ENCODE measurements at places on chromosomes 1 and 21.

- DNase-seq: no peak
Observed at GRCh38 chr1:25958465-25958864, 39.4 kb downstream of the PAFAH2 start.

- DNase-seq: no peak
Observed at GRCh38 chr21:17780539-17780938, 38.6 kb downstream of the C21orf91 start.

DNA sequence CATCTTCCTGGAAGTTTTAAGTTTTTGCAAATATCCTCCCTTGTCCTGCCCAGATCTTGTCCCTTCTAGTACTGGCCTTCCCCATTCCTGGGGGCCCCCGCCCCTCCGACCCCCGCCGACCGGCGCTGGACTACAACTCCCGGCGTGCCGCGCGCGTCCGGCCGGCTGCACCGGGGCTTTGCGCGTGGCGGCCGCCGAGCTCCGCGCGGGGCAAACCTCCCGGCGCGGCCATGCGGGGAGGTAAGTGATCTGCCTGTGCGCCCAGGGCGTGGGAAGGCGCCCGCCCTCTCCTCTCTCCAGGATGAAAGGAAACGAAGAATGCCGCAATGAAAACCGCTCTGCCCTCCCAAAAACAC is 3.2 kb upstream of the SAMD13 start:
- DNase-seq: peak; percentile 65

DNA sequence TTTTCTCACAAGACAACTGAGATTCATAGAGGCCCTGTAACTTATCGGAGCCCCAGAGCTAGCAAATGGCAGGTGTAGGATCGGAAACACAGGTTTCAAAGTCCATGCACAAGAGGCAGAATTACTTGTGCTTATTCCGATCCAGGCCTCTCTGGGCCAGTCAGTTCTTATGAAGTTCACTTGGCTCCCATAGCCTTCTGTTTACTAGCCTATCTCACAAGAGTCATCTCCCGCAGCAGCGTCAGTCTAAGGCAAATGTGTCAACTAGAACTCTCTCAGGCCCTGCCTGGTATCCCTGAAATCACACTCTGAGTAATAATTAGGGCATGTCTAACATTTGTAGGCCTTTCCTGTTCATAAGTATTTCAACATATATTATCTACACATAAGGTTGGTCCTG is 43.3 kb downstream of the PHC2 start:
- DNase-seq: no peak

- DNase-seq: no peak
Observed at GRCh38 chr1:227776331-227776771, 39.1 kb upstream of the PRSS38 start.

- no peak for DNase-seq
Observed at GRCh38 chr21:37742532-37742931, 173.7 kb downstream of the KCNJ6 start.

DNA sequence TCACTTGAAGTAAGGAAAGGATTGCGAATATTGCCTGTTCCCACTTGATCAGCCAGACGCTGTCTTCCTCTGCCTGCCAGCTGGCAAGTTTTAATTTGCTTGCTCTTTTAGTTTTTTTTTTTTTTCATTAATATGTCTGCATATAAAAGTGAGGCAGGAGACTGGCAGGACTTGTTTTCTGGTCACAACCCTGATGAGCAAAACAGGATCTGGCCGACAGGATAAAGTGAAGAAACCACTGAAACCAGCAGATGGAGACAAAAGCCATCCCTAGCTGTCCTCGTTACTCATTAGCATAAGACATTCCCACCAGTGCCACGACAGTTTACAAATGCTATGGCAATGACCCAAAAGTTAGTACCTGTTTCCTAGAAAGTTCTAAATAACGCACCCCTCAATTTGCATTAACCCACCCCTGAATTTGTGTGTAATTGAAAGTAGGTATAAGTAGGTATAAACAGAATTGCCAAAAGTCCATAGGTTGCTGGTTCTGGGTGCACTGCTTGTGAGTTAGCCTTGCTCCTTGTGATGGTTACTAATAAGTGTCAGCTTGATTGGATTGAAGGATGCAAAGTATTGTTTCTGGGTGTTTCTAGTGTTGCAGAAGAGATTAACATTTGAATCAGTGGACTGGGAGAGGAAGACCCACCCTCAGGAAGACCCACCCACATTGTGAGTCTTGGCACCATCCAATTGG is 60.8 kb downstream of the ZNF684 start:
- DNase-seq: peak; percentile 47

DNA sequence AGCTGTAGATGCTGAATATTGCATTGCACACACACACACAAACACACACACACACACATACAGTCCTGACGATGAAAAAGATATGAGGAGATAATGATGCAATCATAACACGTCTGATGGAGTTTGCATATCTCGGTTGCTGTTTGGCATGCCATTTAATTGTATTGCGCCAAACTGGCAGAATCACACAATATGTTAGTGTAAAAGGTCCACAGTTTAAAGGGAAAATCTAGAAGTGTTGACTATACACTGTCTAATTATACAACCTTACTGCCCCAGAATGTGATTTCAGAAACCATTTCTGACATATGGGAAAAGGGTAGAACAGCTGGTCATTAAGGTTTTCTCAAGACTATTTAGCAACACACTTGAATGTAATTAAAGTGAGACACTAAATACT is 123.7 kb upstream of the PROX1 start:
- DNase-seq: no peak

DNA sequence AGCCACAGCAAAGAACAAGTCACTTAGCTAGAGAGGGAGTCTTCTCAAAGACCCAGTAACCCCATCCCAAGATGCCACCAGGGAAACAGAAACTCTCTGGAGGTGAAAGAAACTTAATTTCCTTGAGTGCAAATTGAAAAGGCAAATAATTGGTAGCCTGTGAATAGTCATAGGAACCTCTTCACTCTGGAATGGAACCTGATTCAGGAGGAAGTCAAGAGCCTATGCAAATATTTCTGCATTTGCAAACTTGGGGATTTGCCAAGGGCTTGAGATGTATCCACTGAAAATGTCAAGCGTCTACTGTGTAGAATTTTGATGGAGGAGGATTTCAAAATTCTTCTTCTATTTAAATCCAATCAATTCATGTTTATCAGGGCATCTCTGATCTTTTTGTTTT is 5.7 kb downstream of the HIVEP3 start:
- no peak for DNase-seq

DNA sequence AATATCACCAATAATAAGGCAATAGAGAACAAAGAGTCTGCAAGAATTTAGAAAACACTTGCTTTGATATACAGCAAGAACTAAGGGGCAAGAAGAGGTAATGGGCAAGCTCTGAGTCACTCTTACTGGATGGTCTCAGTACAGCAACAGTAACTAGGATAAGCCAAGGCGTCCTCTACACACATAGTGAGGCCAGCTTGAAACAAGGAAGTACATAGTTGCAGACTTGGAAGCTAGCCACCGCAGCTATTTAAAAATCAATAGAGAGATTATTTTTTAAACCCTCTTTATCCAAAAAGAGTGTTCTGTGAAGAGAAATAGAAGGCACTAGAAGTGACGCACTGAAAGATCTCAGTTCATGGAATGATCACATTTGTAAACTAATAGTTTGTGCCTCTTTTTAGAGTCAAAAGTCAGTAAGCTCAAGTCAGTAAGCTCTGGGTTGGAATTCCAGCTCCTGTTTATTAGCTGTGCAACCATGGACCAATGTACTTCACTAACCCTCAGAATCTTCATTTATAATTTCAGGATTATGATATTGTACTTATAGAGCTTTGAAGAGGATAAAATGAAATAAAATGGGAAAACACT is 118.6 kb downstream of the AKT3 start:
- DNase-seq: no peak

- DNase-seq: no peak
Observed at GRCh38 chr1:246730839-246731238, 6.6 kb downstream of the SCCPDH start.

DNA sequence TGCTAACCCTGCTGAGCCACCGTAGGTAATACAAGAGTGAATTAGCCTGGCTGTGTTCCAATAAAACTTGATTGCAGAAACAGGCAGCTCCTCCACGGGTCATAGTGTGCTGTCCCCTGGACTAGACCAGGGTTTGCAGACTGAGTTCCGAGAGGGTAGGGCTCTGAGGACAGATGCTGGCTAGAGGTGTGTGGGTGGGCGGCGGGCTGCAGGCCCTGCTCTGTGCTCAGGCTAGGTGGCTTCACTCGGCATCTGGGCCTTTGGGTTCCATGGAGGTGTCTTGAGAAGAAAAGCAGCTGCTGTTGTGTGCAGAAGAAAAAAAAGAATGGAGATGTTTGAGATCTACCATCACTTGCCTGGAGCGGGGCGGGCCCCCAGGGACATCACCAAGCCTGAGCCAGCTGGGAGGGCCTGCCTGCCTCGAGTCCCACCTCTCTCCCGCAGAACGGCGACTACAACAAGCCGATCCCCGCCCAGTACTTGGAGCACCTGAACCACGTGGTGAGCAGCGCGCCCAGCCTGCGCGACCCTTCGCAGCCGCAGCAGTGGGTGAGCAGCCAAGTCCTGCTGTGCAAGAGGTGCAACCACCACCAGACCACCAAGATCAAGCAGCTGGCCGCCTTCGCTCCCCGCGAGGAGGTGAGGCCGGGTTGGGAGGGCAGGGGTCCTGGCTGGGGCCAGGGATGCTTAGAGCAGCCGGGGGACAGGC is 7.9 kb downstream of the TMEM201 start:
- peak; percentile 28 for DNase-seq

GRCh38 chr1:160129558-160129957 is 14.0 kb downstream of the ATP1A2 start:
- no peak for DNase-seq

- DNase-seq: no peak
Observed at GRCh38 chr1:32997381-32997891, 32.8 kb upstream of the RNF19B start.

GRCh38 chr1:212613440-212614335 is 5.1 kb downstream of the ATF3 start:
- DNase-seq: no peak

- no peak for DNase-seq
Observed at GRCh38 chr1:85351202-85351828, 74.9 kb upstream of the BCL10 start.

DNA sequence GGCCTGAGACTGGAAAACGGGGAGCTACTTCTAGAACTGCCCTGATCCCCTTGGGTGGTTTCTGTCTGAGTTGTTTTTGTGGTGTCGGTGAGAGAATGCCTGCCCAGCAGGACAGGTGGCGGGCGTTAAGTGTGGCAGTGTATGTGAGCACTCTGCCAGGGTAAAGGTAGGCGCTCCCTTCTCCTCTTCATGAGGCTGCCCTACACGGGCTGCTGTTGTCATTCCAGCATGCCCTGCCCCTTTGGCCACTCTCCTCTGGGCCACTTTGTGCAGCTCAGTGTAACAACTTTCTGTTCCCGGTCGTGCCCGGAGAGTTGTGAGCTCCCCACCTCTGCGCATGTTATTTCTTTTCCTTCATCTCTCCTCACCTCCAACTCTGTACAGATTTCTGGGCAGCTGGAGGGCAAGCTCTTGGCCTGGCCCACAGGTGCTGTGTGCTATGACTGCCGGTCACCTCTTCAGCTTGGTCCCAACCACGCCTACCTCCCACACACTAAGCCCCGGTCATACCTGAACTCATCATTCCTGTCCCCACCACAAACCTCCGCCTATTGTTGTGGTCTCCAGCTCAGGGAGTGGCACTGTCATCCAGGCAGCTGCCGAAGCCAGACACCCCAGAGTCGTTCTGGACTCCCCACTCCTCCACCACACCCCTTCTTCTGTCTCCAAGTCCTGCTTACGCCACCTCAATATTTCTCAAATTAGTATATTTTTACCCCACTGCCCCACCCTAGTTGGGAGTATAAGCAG is 69.0 kb downstream of the GADD45A start:
- DNase-seq: no peak

- DNase-seq: no peak
Observed at GRCh38 chr1:47205918-47206317, 16.1 kb upstream of the PDZK1IP1 start.

DNA sequence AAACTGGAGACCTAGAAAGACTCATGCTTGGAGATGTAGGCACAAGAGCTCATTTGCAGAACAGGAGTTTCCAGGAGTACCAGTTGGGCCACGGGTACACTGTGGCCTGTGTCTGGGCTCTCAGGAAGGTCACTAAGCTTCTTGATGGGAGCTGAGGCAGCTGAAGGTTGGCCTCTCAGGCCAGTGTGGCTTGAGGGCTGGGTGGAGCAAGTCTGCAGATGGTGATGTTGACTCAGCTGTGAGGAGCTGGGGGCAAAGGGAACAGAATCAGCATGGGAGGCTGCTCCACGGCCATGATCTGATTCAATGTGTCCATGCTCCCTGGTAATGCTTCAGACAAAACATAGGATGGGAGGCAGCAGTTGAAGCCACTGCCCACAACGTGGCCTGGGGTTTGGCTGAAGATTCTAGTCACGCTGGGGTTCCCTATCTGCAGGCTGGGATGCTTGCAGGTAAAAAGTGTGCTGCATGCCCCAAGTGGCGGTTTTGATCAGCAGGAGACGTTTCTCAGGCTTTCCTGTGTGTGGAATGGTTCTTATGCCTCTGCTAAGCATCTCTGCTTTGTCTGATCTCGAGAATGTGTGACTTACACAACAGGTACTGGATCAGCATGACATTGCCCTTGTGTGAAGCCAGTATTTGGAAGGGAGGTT is 15.4 kb upstream of the TENT5C start:
- DNase-seq: no peak

- DNase-seq: no peak
Observed at GRCh38 chr1:77534456-77534855, 148.0 kb downstream of the ZZZ3 start.

GRCh38 chr1:110011527-110012041 is 22.8 kb upstream of the STRIP1 start:
- DNase-seq: no peak

DNA sequence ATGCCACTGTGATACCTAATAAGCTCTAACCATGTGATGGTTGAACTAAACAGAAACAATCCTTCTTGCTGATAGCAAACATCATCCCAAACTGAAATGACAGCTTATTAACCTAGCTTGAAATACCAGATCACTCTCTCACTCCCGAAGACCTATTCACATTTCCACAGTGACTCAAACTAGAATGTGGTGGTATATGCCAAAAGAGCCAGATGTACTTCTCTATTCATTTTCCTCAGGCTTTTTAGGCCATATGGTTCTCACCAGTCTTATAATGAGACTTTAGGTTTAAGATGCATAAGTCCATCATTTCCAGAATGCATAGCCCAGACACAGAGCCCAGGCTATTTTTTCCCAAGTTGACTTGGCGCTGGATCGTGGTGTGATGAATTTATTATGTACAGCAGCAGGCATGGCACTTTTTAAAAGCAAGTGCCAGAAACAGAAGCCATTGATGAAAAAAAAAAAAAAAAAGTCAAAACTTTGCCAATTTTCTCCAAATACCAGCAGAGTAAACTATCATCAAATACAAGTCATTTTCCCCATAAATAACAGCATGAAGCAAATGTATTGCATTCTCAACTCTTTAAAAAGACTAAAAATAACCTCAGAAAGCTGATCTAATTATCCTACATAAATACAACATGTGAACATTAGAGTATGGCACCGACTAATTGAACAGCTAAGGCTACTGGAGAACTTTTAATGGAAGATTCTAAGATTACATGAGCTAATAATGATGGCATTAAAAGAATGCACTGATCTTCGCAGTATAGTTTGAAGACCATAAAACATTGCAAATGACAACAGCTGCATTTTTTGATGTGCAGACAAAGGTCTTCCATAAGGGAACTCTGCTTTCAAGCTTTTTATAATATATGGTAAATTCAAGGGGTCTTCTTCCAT is 365.4 kb downstream of the LRRIQ3 start:
- no peak for DNase-seq

All from NCI-H2081 (cell line).